ENCODE measurements at places on chromosomes 5 and 9.

DNA sequence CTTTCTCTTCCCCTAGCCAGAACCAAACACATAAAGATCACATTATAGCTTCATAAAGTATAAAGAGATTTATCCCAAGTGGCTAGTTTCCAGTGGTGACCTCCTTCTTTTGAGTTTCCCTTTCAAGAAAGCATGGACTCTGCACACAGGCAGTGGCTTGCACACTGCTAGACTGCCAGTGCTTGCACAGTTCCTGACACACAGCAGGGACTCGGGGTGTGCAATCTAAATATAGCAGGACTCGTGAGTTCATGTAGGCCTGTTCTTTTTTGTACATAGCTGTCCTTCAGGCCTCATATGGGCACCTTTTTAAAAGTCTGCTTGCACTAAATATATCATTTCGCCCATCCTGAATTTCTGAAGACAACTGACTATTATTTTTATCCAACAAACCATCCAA lies 308.6 kb downstream of the FBXL7 start:
- DNase-seq: no peak

GRCh38 chr5:137566118-137566541 lies 67.0 kb upstream of the SPOCK1 start:
- no peak for DNase-seq

DNA sequence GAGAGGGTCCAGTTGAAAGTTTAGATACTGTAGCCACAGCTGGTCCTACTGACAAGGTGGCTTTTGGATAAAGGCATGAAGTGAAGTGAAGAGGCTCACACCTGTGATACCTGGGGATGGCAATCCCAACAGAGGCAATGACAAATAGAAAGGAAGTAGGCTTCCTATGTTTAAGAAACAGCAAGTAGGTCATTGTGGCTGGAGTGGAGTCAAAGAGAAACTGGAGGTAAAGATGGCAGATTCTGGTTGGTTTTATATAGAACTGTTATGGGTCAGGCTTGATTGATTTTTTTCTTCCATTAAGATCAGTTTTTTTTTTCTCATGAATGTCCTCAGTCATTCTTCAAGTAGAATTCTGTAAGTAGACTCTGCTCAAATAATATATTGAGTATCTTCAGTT lies 79.5 kb downstream of the ANXA1 start:
- DNase-seq: no peak

DNA sequence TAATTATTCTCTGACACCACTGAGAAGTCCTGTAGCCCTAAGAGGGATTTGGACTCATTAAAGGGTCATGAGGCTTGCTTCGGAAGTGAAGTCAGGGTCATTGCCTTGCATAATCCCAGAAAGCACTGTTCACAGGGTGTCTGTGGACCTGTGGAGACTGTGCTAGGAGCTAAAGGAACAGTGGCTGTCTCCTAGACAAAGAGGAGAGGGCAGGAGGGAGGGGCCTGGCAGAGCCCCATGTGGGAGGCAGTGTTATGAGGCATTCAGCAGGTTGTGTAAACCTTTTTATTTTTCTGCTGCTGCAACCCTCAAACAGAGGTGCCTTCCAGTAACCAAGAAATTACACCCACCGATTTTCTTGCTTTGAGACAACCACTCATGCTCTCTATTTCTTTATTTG lies 3.3 kb downstream of the TMEM174 start:
- DNase-seq: no peak

- DNase-seq: no peak
These were observed 13.0 kb downstream of the BARX1 start for GRCh38 chr9:93942161-93942560.

- no peak for DNase-seq
These were observed 1.3 kb downstream of the PHYHD1 start for GRCh38 chr9:128921881-128922763.

- no peak for DNase-seq
These were observed 488.0 kb downstream of the MAN2A1 start for GRCh38 chr5:110177729-110178128.

GRCh38 chr5:90233476-90233875 lies 176.1 kb downstream of the CETN3 start:
- DNase-seq: no peak

DNA sequence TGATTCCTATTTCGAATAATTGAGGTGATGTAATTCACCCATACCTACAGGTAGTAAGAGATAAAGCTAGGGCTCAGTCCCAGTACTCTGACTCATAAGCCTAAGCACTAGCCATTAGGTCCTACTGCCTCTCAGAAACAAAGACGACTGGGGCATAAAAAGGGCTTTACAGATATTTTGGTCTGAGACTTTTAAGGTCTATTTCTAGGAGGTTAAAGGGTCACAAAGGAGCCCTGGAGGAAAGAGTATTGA lies 69.8 kb downstream of the SGCD start:
- DNase-seq: no peak

DNA sequence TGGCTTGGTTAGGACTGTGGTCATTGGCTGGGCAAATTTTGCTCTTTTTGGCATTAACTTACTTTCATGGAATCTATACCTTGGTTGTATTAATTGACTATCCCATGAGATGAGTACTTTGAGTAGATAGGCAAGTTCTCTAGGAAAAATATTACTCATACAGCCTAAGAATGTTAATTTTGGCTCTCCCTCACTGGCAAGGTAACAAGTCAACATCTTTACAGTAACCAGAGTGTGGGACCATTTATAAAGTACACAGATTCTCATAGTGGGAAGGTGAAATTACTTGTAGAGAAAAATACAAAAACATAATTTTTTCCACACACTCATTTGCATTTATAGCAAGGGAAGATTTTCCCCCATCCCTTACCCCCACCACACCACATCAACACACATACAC lies 154.6 kb upstream of the ZNF608 start:
- no peak for DNase-seq

DNA sequence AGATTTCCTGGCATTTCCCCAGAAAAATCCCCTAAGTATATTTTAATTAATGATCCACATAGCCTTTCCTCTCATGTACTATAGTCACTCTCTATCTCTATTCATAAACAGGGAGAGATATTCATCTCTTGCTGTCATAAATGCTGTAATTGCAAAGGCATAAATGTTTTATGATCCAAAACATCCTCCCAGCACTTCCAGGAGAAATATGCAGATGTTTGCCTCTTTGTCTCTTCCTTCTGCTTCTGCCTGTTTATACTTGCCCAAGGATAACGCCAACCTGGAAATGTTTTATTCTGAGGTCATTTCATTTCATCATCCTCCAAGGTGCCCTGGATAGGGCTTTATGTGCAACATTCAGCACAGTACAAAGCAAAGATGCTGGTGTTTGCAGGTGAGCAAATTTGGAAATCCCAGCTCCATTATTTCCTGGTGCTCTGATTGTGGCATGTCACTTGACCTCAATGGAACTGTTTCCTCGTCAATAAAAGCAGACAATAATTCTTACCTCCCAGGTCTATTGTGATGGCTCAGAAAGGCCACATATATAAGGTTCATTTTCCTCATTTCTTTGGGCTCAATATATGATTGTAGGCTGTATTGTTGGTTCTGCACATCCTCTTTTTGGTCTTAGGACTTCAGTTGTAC lies 6.9 kb downstream of the TNFSF15 start:
- DNase-seq: no peak

- DNase-seq: no peak
These were observed 28.6 kb upstream of the C5orf63 start for GRCh38 chr5:127101935-127102334.

DNA sequence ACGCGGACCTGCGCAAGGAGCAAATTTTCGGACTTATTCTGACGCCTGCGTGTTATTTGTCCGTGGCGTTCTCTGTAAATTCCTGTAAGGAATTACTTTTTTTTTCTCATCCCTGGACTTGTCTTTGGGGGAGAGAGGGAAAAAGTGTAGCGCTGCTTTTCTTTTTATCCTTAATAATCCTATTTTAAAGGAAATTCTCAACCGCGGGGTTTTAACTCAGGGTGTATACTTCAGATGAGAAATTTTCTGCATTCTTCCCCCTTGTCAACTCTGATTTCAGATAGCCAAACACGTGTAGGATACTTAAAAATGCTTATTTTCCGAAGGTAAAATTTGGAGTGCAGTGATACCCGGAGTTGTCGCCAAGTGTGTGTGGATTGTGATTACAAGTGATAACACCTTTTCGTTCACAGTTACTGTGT lies 853 bp downstream of the DCP2 start:
- no peak for DNase-seq
